ENCODE measurements at places on chromosomes 16 and 17. TPM values are rescaled to one million over a fixed set of nuclear protein-coding genes. Genes with fewer than 3 reads are reported as not detected.
A peak's percentile ranks its signal among the peaks of the same experiment; 100 is the strongest.

The STAT5A gene
- 65.5 TPM for total RNA-seq

The PIK3R5 gene
- total RNA-seq, result 42.9 TPM

- DNase-seq, result no peak
Measured at GRCh38 chr17:44065668-44066203, 735 bp downstream of the LSM12 start.

GRCh38 chr16:75588716-75589115 is 22.5 kb downstream of the GABARAPL2 start:
- no peak for DNase-seq

DNA sequence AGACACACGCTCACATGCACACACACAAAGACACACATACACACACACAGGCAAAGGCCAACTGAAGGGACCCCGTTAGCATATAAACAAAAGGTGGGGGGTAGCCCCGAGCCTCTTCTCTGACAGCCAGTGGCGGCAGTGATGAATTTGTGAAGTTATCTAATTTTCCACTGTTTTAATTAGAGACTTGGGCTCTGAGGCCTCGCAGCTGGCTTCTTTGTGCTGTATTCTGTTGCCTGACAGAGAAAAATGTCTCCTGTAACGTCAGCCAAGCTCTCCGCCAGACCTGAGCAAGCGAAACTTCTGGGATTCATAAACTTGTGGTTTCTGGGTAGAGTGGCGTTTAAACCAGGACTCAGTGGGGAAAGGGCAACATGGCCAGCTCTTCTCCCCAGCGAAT is 113.9 kb upstream of the FOXF1 start:
- no peak for DNase-seq

DNA sequence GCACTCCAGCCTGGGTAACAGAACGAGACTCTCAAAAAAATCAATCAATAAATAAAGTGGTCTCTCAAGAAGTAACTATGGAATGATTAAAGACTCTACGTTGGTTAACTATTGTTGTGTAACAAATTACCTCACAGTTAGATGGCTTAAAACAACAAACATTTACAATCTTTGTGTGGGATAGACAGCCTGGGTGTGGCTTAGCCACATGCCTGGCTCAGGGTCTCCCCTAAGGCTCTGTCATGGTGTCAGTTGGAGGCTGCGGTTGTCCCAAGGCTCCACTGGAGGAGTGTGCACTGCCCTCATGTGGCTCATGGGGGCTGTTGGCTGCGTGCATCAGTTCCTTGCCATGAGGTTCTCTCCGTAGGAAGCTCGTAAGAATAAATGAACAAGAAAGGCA is 294.5 kb downstream of the SNX29 start:
- no peak for DNase-seq

- no peak for DNase-seq
Measured at GRCh38 chr17:39745335-39746144, 7.8 kb downstream of the GRB7 start.

The AXIN1 gene
- total RNA-seq, result 20.0 TPM

DNA sequence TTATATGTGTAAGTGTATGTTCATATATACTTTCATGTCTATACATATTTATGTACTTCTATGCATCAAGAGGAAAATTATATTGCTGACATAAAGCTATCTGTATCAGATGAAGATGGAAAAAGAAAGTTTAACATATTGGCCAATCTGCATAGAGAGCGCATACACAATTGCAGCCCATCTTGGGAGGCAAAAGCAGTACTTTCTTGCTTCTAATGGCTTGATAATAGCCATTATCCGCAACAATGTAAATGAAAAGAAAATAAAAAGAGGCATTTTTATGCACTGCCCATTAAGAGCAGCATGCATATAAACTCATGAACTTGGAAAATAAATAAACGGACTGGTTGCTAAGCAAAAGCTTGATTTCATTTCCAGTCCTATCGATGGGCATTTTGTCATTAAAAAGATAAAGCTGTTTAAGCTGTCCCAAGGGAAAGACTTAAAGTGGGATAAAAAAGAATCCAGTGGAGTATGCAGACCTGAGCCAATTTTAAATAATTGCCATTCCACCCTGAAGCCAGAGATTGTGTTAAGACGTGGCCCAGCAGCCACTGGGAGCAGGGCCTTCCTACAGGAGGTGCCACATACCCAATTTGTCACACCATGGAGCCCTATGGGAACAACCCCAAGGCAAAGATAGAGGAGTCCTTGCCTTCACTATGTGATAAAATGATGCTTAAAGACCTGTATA is 183.6 kb upstream of the CDH11 start:
- no peak for DNase-seq

DNA sequence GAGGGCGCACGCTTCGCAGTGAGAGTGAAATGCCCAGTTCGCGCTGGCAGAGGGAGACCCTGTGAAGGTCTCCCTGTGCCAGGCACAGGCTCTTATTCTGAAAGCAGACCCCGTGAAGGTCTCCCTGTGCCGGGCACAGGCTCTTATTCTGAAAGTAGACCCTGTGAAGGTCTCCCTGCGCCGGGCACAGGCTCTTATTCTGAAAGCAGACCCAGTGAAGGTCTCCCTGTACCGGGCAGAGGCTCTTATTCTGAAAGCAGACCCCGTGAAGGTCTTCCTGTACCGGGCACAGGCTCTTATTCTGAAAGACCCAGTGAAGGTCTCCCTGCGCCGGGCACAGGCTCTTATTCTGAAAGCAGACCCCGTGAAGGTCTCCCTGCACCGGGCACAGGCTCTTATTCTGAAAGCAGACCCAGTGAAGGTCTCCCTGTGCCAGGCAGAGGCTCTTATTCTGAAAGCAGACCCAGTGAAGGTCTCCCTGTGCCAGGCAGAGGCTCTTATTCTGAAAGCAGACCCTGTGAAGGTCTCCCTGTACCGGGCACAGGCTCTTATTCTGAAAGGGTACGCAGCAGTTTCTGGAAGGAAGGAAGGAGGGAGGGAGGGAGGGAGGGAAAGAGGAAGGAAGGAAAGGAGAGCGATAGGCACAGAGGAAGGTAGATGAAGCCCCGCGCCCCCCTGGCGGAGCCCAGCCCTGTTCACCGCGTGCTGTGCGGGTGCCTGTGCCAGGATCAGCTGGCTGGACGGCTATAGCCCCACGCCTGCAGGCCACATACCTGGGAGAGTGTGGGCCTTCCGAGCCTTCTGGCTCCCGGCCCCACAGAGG is 55.3 kb downstream of the WDR45B start:
- DNase-seq, result no peak

The ASIC2 gene
- total RNA-seq, result 0.54 TPM

The KRTAP2-1 gene
- not detected for total RNA-seq

- DNase-seq, result no peak
Measured at GRCh38 chr17:78272181-78272913, 40.9 kb downstream of the TMEM235 start.

GRCh38 chr16:55856950-55857349 is 18.2 kb downstream of the CES5A start:
- DNase-seq, result no peak

GRCh38 chr17:9389111-9389527 is 186.5 kb downstream of the STX8 start:
- DNase-seq, result no peak

DNA sequence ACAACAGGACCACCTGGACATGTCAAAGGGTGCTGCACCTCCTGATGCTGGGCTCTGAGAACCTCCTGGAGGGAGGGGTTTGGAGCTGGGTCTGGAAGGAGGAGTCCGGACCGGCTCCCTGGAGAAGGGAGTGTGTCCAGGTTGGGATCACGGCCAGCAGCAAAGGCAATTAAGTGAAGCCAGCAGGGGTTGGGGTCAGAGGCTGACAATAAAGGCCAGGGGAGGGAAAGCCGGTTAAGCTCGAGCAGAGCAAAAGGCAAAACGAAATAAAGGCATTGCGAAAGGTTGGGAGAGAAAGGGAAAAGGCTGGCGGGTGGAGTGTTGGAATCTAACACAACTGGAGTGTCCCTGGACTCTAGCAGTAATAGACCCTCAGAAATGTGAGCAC is 992 bp upstream of the CACNG4 start:
- no peak for DNase-seq

DNA sequence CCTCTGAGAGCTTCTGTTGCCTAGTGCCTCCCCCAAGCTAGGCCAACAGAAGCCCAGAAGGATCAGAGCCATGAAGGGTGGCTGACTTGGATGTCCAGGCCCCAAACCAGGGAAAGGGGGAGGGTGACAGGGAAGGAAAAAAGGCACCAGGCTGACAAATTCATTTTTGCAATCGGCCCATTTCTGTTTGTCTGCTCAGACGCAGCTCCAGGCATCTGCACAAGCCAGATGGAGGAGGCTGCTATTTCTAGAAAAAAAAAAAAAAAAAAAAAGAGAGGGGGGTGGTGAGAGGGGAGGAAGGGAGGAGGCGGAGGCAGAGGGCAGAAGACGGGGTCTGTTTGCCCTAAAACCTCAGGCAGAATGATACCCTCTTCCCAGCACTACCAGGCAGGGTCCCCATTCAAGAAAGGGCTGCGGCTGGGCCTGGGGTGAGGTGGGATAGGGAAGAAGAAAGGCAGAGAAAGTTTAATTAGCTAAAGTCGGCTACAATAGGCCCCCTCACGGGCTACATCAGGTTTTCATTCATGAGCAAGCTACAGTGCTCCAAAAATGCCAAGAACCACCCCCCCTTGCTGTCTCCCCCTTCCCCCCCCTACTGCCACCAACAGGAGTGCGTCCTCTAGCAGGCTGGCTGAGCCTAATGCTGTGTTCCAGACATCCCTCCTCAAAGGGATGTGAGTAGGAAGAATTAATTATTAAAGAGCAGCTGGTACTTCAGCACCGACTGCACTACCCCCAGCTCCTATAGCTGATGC is 2.4 kb downstream of the HDAC5 start:
- no peak for DNase-seq

DNA sequence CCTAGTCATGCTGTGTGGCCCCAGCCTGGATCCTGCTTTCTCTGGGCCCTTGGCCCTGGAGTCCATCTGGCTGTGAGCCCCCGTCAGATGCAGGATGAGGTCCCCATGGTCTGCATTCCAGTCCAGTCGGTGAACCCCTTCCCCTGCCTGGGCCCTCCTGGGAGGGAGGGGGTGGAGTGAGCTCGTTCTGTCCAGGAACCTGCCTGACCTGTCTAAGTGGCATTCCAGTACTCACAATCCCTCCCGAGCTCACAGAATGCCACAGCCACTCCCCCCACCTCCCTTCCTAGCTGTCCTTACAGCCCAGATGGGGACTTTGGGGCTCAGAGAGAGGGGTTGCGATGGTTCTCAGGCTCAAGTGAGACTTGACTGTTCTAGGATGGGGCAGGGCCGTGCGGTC is 15.5 kb downstream of the SPNS2 start:
- no peak for DNase-seq

The CHRNE gene
- 4.1 TPM for total RNA-seq

DNA sequence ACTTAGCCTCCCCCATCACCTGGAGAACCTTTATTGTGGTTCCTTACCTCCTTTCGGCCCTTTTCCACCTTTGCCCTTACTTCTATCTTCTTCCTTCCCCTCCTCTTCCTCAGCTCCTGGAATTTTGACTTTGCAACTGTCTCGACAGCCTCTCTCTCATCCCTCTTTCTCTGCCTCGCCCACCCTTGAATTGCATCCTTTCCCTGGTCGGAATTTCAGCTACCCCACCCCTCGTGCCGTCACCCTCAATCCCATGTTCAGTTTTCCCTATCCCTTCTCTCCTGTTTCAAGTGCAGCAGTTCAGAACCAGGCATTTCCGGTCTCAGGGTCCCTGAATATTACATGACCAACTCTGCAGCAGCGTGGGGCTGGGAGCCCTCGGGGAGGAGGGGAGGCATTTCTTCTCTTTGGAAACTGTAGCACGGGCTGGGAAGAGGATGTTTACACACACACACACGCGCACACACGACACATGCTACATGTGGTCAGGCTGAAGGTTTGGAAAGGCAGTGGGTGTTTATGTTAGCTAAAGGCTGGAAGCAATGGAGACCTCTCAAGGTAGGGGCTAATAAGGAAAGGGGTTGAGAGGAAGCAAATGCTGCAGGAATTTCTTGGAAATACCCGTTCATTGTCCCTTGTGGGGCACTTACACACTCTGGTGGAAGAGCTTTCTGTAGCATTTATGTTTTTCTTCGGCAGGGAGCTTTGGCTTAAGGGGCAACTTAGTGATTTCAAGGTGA is 971 bp downstream of the MINK1 start:
- no peak for DNase-seq

The PGS1 gene
- 98.4 TPM for total RNA-seq

GRCh38 chr17:46193151-46193625 is at the start of gene KANSL1:
KANSL1 (minus strand) TSS chr17:46193429; CDS start chr17:46172143, 21,286 bp downstream.
- peak; percentile 41 for DNase-seq

DNA sequence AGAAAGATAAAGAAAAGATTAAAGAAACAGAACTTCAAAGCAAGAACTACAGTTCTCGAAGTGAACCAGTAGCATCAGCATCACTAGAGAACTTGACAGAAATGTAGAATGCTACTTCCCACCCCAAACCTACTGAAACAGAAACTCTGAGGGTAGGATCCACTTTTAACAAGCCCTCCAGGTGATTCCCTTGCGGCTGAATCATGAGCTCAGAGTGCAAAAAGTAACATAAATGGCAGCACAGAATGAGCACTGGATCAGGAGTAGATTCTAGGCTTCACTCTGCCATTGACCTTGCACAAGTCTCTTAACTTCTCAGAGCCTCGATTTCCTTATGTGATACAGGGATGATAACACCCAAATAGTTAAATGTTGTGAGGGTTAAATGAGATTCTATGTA is 5.8 kb downstream of the TOM1L2 start:
- no peak for DNase-seq

The HSPB9 gene
- not detected for total RNA-seq

GRCh38 chr17:35788477-35789368 is 6.7 kb downstream of the MMP28 start:
- no peak for DNase-seq

GRCh38 chr17:76384222-76384986 is at the start of gene SPHK1:
SPHK1 (plus strand) TSS chr17:76384609; CDS start chr17:76385645, 1,036 bp downstream.
- no peak for DNase-seq

- no peak for DNase-seq
Measured at GRCh38 chr17:61510237-61510636, 58.0 kb downstream of the TBX4 start.

GRCh38 chr16:23081675-23082119 is 67.6 kb downstream of the USP31 start:
- no peak for DNase-seq

GRCh38 chr16:490768-491167 is 36.7 kb upstream of the CAPN15 start:
- no peak for DNase-seq

- no peak for DNase-seq
Measured at GRCh38 chr17:32124985-32125847, 17.1 kb upstream of the RHOT1 start.

- DNase-seq, result no peak
Measured at GRCh38 chr16:68995011-68995504, 110.4 kb upstream of the HAS3 start.

GRCh38 chr16:57389087-57389468 is 15.5 kb upstream of the CCL17 start:
- DNase-seq, result no peak

DNA sequence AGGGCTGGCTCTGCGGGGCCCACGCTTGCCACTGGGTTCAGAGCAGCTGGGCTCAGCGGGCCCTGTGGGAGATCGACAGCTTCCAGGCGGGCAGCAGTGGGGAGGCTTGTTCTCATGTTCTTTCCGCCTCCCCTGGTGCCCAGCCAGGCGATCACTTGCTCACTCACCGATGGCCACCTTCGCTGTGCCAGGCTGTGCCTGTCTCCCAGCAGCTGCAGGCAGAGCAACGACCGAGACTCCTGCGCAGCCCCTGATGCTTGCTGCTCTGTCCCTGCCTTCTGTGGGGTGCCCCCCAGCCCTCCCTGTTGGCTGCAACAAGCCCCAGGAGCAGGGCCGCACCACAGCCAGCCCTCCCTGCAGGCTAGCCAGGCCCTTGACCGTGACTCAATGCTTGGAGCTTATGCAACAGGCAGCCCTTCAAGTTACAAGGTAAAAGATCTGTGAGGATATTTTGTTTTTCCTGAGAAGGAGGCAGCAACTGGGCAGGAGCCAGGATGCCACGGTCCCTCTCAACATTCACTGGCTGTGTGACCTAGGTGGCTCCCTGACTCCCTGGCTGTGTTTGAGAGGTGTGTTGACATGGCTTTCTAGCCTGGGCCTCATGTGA is 9.6 kb upstream of the SPNS2 start:
- DNase-seq, result no peak
